Muscle of arm (tissue), 14 donors: ENCODE measurements at places on chromosomes 2 and 18. TPM values are rescaled to one million over a fixed set of nuclear protein-coding genes. Genes with fewer than 3 reads are reported as not detected.

DNA sequence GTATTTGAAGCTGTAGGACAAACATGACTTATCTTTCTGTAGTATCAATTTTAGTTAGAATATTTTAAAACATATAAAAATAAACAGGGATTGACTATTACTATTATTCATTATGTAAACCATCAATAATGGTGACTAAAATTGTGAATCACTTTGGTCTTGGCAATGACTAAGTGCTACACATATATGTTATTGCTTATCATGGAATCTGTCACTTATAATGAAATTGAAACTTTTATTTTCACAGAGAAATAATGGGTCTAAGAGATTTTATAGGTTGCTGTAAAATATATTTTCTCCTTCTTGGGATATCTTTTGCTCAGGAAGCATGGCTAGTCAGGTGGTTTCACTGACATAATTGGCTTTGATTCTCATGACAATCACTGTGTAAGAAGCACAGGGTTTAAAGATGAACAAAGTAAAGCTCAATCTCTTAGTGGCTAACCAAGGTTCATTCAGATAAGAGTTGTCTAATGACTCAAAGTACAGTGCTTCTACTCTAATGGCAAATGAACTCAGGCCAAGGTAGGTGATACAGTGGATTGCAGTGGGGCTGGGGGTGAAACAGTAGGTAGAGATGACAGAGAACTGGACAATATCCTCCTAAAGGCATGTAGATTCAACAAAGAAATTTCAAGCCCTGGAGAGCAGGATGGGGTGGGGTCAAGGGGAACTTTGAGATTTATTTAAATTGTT is 98.6 kb upstream of the FANCL start:
- DNase-seq: no peak

Gene ZC3H8
- 27.1 TPM for polyA plus RNA-seq

DNA sequence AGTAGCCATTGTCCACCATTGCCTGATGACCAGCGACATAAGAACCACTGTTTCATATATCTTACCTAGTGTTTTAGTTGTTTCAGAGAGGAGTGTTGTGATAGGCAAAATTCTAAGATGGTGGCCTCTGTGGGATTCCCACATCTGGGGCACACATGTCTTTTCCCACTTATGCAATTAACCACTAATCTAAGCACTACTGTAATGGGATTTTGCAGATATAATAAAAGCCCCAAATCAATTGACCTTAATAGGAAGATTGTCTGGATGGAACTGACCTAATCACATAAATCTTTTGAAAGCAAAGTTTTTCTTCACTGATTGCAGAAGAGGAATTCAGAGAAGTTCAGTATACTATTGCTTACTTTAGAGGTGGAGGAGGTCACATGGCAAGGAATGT is 469.9 kb downstream of the NUP35 start:
- no peak for DNase-seq

DNA sequence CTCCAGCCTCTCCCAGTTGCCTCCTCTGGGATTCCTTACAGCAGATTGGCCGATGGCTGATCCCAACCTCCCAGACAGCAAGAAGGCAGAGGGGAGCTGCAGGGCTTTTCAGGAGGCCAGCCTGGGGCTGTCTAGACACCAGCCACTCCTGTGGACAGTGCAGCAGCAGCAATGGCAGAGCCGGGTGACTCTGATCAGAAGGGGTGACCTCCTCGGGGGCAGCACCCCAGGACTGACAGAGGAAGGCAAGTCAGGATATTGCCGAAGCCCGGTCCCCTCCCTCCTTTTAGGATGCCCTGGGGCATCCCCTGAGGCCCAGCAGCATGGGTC is 84.5 kb downstream of the INHBB start:
- DNase-seq: no peak
